Stimulated activated CD8-positive, alpha-beta memory T cell treated with anti-CD3 and anti-CD28 coated beads, Interleukin-2, amount 100 ng/mL, for 1 hour (primary cell): ENCODE measurements at places on chromosomes 7 and 10.

- no peak for DNase-seq
These were observed 41.9 kb upstream of the DAGLB start for GRCh38 chr7:6489612-6490011.

DNA sequence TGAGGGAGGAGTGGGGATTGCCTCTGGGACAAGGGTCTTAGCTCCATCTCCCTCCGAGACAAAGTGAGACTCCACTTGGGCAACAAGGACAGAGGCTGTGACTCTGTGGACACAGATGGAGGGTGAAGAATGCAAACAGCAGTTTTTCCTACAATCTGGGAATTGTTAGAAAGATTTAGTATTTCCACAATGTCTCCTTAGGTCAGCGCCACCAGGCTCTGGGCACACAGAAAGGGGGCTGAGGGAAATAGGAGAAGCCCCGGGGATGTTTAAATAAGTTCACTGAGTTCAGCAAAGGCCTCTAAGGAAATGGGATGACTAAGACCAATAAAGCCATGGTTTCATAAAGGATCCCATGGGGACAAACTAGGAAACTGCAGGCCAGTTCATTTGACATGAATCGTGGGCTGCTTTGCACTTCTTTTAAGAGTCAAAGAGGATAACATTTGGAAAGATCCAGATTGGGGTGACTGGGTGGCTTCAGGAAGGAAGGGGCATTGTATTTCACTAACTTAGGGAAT, 219.8 kb upstream of the GLI3 start:
- DNase-seq, result no peak

DNA sequence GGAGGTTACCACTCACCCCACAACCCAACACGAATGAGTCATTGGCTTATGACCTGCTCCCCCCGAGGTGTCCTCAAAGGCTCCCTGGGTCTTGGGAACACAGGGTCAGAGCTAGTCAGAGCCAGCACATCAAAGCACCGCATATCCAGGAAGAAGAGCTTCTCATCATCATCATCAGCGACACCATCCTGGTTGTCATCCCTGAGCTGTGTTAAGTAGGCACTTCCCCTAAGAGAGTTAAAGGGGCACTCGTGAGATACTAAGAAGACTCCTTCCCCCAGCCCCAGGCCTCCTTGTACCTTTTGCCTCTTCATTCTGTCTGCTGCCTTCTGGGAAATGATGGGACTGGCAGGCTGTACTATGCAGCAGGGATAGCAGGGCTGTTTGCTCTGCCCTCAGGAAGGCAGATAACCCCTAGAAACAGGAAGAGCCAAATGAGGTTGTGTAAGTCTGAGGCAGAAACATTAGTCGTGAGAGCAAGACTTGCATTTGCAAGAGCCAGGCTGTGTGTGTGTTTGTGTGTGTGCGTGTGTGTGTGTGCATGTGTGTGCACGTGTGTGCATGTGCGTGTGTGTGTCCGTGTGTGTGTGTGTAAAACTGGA, 11.1 kb upstream of the CPA1 start:
- DNase-seq, result no peak

- no peak for DNase-seq
These were observed 94.7 kb downstream of the HDAC9 start for GRCh38 chr7:18590241-18590640.

GRCh38 chr7:42093349-42093905, 143.6 kb downstream of the GLI3 start:
- DNase-seq, result no peak

GRCh38 chr10:24310104-24310503, 101.2 kb downstream of the KIAA1217 start:
- no peak for DNase-seq

DNA sequence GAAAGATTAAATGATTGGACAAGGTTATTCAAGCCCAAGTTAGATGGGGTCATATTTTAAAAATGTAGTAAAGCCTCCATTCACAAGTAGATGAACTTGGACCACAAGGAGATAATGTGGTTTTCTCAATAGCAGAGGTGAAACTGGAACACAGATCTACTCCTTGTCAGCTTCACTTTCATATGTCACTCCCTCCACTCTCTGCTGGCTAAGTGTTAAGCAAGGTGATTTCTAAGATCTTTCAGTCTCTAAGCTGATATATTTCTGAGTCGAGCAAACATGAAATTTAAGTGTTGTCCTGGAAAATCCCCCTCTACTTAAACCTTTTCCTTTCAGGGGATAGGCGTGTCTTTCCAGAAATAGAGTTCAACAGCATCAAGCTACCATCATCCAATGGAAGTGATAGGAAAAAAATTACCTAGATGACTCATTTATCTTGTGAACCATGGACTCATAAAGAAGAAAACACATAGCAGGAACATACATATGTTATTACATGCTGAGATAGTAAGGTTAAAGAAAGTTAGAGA, 275.0 kb downstream of the PTEN start:
- DNase-seq, result no peak

- DNase-seq, result no peak
These were observed 11.1 kb downstream of the CALY start for GRCh38 chr10:133325440-133326222.

GRCh38 chr7:106604303-106604924, 56.5 kb downstream of the CCDC71L start:
- DNase-seq, result no peak

DNA sequence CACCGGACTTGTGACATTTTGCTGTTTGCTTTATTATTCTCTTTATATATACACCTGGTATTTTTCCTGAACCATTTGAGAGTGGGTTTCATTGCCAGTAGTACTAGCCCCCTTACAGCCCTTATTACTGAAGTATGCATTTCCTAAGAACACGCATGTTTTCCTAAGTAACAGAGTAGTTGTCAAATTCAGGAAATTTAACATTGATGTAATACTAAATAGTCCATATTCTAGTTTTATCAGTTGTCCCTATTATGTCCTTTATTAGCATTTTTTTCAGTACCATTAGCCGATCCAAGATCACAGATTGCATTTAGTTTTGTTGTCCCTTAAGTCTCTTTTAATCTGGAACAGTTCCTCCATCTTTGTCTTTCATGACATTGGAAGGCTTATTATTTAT, 8.0 kb downstream of the KMT2E start:
- no peak for DNase-seq

GRCh38 chr7:7177044-7177517, 5.3 kb upstream of the C1GALT1 start:
- DNase-seq, result no peak

DNA sequence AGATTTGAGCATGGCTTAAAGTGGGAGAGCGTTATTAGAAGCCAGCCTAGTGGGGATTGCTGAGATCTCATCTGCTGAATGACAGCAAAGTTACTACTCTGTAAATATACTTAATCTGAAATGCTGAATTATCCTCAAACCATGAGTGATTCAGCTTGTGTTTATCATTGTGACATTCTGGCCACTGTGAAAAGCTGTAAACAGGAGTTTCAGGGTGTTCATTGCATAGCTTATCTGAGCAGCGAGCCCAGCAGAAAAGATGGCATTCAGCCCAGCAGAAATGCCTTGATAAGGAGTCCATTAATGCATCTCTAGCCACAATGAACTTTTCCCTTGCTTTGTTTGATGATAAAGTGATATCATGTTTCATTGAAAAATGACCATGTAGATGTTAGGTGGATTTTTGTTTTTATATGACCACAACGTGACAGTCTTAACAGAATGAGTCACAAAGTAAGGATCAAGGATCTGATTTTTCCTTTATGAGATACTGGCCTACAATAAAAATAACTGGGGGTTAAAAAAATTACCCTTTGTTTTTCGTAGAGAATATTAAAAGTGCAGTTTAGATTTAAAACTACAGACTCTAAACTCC, 7.8 kb downstream of the TES start:
- DNase-seq, result no peak

GRCh38 chr10:18423058-18423637, 228.2 kb downstream of the NSUN6 start:
- no peak for DNase-seq

GRCh38 chr7:136717910-136718557, 150.4 kb upstream of the CHRM2 start:
- no peak for DNase-seq

GRCh38 chr7:131015657-131015958, 281.6 kb upstream of the KLF14 start:
- no peak for DNase-seq
